AML-193 (cell line): ENCODE measurements at places on chromosomes 3 and 15.

DNA sequence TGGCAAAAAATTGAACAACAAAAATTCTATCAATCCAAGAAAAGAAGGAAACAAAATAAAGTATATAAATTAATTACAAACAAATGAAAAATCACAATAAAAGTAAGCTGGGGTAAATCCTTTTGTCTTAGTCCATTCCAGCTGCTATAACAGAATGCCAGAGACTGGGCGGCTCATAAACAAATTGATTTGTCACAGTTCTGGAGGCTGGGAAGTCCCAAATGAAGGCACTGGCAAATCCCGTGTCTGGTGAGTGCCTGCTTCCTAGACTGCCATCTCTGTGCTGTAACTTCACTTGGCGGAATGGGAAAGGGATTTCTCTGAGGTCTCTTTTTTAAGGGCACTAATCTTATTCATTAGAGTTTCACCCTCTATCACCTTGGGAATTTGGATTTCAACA is 53.6 kb upstream of the RPL35A start:
- no peak for DNase-seq

GRCh38 chr3:132504375-132504933 is 87.2 kb downstream of the DNAJC13 start:
- DNase-seq = no peak

DNA sequence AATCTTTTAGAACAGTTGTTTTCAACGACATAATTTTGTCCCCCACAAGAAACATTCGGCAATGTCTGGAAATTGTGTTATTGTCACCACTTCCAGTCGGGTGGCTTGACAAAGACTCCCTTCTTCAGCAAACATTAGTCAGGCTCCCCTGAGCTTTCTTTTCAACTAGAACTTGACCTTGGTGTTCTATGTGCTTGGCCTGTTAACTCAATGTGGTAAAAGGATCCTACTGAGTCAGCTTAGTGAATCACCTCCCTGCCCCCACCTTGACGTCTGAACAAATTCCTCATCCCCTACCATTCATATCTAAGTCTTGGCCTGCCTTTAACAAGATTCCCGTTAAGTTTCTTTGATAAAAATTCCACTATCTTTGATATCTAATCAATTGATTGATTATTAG is 465.0 kb upstream of the ROBO1 start:
- no peak for DNase-seq

- DNase-seq = no peak
Observed at GRCh38 chr15:29434280-29434679, 164.7 kb upstream of the NSMCE3 start.

- no peak for DNase-seq
Observed at GRCh38 chr3:35932995-35933394, 293.7 kb downstream of the ARPP21 start.

- DNase-seq = no peak
Observed at GRCh38 chr15:60935130-60935529, 294.0 kb downstream of the RORA start.

- DNase-seq = no peak
Observed at GRCh38 chr15:27683121-27683520, 416.0 kb downstream of the OCA2 start.

DNA sequence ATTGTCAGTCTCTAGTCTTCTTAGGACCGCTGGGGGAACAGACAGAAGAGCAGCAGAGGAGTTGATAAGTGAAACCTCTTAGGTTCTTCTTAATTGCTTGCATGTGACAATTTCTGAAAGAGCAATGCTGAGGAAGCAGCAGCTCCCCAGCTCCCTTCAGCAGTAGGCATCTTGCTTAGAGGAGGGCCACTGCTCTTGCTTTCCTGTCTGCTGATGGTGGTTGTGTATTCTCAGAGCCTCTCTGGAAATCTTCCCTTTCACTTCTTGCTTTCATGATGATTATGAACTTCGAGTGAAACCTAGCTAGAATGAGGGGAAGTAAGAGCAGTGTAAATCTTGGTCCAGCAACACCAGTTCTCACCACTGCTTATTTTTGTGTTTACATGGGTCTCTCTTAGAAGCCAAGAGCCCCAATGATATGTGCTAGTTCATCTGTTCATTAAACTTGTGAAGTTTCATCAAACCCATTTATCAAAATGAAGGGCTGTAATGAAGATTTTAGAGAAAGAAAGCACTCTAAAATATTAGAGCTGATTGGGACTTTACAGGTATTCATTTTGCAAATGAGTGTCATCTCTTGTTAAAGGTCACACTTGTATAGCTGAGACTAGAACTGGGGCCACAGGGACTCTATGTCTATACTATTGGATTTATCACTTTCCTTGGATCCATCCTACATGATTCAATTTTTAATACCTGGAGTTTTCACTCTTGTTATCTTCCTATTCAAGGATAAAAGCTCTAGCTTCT is 246.7 kb downstream of the LPP start:
- DNase-seq = no peak

DNA sequence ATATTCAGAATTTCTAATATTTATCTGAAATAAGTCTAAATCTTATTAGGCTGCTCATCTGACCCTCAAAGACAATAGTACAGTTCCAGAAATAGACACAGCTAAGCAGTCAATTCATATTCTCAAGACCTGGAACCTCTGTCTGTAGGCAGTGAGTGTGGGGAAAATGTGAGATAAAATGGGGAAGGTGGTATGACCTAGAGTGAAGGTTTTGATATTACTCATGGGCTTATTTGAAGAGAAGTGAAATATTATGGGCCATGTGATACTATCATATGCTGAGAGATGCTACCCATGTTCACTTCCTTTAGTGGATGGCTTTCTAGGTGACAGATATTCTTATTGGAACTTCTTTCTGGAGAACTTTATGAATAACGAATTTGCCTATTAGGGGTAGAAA is 33.5 kb downstream of the TGFBR2 start:
- no peak for DNase-seq

DNA sequence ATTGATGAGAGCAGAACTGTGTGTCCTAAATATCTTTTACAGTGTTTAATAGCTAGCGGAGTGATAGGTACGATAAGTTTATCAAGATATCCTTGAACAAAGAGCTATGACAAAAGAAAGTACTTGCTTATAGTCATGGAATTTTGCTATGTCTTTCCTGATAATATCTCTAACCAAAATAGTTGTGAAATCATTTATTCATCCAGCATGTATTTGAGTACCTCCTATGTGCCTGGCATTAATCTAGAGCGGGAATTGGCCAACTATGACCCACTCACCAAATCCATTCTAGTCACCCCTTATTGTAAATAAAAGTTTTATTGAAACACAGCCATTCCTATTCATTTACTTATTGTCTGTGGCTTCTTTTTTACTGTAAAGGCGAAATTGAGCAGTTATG is 46.6 kb downstream of the ZFAND6 start:
- DNase-seq = no peak

- DNase-seq = no peak
Observed at GRCh38 chr3:122080207-122080587, 25.0 kb downstream of the CD86 start.

- peak; percentile 83 for DNase-seq
Observed at GRCh38 chr3:12984023-12984823, 89.0 kb downstream of the IQSEC1 start.

DNA sequence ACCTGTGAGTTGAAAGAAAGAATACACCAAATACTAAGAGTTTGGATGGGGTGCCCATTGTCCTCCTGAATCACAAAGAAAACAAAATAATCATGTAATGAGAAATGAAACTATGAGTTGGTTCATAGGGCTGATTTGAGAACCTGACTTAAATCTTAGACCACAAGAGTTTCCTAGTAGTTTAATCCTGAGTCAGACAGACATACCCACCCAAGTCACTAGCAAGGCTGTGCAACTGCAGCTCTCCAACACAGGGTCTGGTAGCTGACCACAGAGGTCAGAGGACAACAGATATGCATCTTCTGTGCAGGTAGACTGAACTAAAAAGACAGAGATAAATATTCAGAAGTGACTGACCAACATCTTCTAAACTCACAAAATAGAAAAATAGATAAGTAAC is 296.3 kb upstream of the TMCO5A start:
- DNase-seq = no peak

- no peak for DNase-seq
Observed at GRCh38 chr3:11826628-11827265, 19.9 kb downstream of the TAMM41 start.

DNA sequence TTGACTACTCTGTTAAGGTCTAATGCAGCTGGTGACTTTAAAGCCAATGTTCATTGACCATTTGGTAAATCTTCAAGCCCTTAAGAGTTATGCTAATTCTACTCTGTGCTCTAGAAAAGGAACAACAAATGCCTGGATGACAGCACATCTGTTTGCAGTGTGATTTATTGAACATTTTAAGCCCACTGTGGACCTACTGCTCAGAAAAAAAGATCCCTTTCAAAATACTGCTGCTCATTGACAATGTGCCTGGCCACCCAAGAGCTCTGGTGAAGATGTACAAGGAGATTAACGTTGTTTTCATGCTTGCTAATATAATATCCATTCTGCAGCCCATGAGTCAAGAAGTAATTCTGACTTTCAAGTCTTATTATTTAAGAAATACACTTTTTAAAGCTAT is 110.8 kb downstream of the TBC1D5 start:
- DNase-seq = no peak

GRCh38 chr3:177177749-177178221 is 19.5 kb downstream of the TBL1XR1 start:
- no peak for DNase-seq
